ENCODE measurements at places on chromosomes 7 and 10.

DNA sequence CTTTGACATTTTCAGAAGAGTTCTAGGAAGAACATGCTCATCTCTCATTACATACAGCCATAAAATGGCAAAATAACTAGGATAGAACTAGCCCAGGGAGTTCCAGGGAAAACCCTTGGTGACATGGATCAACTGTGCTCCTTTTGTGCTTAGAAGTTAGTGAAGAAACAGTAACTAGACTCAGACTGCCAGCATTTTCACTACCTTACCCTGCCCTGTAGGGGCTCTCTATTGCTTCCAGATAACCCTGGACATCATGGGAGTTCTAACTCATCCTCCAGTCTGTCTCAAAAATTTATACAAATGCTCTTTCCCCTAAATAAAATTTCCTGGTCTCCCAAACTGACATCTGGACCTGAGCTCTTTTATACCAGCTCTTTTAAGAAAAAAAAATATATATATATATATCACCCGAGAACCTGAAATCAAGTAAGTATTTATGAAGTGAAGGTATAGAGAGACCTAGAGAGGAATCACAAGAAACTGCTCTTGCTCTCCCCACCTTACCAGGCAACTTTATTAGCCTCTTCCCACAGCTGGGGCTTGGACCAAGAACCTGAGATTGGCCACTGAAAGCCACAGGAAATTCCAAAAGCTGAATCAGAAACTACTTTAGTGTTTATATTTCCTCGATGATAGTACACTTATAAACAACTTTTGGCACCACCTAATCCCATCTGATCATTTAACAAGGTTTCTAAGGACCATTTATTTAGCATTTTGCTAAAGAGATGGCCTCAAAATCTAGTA, 101.4 kb downstream of the RELN start:
- DNase-seq, result no peak

DNA sequence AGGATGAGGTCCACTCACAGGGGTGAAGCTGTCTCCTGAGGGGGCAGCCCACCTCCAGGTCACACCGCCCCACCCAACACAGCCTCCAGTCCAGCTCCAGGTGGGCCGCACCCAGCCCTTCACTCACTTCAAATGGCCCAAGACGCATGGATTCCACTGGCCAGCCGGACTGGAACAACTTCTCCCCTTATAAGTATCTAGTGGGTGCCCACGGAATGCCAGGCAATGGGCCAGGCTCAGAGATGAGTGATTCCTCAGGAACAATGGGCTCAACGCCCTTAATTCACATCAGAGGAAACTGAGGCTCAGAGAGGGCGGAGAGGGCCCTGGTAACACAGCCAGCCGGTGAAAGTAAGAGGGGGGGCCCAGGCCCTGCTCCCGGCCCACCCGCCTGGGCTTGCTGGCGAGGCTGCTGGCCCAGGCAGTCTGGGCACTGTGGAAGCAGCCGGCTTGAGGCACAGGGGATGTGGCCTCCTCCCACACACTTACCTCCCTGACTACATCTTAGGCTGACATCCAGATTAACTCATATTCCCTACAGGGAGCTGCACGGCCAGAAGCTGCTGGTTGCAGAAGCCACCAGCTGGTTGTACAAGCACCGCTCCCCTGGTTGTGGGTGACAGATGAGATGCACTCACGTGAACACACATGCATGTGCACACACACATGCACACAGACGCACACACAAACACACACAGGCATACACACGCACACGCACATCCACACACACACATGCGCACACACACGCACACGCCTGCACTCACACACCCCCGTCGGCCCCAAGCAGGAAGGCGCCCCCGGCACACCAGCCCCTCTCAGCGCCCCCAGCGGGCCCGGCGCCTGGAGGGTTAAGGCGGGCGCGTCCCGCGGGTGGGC, 1.0 kb upstream of the FAM20C start:
- no peak for DNase-seq

GRCh38 chr10:75395932-75396630, 5.5 kb downstream of the ZNF503 start:
- DNase-seq, result no peak

GRCh38 chr7:38873433-38873832, 35.6 kb downstream of the VPS41 start:
- DNase-seq, result no peak

DNA sequence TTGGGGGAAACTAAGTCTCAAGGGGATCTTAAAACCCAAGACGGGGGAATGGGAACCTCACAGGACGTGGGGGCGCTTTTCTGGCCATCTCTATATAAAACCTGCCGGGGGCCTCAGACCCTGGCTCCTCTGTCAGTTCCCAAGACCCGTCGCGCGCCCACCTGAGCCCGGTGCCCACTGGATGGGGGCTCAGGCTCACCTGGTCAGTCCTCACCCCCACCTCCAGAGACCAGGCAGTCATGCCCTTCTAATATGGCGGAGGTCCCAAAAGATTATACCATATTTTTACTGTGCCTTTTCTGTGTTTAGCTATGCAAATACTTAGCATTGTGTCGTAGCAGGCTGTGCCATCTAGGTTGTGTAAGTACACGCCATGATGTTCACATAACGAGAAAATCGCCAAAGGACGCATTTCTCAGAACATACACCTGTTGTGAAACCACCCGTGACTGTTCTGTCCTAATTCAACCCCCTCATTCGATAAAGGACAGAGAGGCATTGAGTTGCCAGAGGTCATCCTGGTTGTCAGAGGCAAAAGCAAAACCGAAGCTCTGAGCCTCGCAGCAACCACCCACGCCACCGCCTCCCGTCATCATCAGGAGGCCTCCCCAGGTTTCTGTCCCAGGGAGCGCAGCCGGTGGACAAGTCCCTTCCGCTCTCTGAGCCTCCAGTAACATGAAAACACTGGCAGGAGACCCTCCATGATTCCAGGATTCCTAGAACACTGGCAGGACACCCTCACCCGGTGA, 28.9 kb downstream of the OAT start:
- no peak for DNase-seq

DNA sequence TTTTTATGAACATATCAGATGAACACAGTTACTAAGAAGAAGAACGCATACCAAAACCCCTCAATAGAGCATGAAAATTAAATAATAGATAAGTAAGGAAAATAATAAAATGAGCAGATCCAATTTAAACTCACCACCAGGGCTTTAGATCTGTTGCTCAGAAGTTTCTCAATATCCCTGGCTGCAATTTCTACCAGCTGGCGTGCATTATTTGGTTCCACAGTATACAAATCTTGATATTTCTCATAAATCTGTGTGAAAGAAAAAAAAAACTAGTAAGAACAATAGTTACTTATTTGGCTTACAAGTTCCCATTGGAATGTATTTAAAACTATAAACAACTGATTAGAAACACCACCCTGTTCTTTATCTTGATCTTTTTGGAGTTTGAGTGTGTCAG, 108.6 kb downstream of the CACNA2D1 start:
- DNase-seq, result no peak

- no peak for DNase-seq
Observed at GRCh38 chr7:148014541-148014940, 576.0 kb upstream of the C7orf33 start.

DNA sequence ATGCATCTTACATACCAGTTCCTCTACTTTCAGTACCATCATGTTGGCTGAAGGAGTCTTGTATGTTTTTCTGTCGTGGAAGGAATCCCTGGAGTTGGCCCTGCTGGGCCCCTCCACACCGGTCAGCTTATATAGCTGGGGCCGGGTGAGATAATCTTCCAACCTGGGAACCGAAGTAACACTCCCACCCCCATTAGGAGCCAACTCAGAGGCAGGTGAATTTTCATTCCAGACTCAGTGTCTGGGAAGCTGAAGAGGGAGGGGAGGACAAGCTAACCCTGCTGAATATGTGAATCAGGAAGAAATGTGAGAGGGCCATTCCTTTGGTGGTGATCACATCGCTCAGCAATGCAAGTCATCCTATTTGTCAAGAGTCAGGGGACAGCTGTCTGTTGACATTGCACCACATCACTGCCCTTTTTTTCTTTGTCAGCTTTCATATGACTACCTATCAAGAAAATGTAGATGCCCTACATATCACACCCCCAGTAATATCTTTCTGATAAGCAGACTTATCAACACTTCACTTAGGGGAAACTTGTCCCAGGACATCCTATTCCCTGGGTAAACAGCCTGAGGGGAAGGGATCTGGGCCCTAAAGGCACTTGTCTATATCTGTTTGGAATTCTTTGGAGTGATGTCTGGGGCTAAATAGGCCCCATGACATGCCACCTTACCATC, at the start of gene ANKRD1:
Gene ANKRD1 (minus strand): TSS at position 102 of the 681 bp plus-strand sequence. CDS start 60 bp downstream, at position 42.
- DNase-seq, result no peak

DNA sequence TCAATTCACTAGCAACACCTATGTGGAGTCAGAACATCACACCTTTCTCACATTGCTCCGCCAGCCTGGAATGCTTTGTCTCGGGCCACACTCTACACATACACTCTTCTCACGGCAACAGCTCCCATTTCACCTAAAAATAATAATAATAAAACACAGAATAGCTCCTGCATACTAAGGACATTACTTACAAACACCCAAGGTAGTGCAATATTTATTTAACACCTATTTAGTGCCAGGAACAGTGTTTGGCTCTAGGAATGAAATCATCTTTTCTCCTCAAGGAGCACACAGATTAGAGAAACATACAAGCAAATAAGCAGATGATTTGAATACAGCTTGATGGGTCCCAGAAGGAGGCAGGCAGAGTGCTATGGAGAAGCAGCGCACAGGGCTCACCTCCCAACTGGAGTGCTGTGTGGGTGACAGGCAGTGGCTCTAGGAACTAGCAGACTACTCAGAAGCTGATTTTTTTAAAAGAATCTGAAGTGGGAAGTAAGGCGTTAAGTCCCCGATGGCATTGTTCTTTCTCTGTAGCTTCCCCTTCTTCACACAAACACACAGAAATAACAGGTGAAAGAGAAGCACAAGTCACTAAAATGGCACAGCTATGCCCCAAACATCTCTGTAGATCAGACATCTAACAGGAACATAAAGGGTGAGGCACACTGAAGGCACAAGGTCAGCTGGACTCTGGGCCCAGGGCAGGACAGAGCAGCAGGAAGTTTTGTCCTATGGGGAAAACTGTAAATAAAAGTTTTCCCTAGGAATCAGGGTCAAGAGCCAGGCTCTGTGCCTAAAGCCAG, 16.7 kb downstream of the USP6NL start:
- no peak for DNase-seq

DNA sequence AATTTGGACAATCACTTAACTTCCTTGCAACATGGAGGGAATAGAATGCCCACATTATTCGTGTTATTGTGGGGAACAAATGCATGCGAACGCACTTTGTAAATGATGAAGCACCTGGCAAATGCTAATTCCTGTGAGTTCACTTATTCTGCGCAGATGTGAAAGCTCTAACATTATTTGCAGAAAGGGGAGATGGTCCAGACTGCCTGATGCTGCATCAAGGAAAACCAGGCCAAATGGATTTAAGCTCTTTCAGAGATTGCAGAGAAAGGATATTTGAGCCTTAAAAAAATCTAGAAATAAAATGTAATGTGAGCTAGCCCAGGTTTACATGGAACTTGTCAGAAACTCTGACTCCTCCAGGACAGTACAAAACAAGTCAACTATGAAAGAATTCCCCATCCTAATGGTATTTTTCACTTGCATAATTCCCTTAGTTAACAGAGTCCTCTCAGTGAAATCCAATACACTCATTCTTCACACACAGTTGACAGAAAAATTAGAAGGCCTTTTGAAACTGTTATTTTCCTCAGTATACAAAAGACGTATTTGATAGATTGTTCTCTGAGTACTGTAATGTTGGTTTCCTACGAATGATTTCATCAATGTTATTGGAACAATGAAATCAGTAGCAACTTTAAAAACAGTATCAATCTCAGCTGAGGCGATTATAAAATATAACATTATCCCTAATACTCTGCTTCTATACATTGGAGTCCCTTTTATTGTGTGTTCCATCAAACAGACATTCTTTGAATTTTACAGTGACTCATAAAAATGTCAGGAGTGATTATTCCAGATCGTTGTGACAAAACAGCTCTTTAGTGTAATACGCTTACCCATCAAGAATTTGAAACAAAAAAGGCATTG, 136.3 kb upstream of the ANK3 start:
- no peak for DNase-seq

DNA sequence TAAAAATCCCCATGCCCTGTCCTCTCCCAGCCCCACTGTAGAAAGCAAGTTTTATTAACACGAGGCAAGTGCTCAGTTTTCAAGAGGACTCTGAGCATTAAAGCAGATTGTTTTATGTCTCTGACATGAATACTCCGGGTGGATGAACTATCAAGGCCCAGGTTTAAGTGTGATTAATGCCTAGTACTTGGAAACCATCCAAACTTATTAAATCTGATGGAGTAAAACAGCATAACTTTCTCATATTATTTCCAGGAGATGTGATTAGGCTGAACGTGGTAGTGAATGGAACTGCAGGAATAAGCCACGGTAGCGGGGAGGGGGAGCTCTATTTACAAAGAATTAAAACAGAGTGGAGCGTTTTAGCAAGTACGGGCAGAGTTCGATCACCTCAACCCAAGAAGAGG, 144.2 kb upstream of the RNF32 start:
- no peak for DNase-seq

DNA sequence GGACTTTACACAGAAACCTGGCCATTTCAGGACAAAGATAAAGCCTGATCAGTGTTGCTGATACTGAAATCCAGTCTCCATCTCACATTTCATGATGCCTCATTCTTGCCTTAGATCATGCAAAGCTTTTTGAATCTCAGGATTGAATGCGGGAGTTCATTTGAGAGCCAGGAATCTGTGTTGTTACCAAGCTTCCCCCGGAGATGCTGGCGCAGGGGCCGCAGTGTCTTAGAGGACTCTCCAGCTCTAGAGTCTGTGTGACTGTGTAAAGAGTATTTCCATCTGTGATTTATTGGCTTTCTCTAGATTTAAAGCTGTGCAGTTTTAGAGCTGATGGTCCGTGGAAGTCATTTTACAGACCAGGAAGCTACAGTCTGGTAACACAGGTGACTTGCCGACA, 32.0 kb downstream of the LMTK2 start:
- no peak for DNase-seq

DNA sequence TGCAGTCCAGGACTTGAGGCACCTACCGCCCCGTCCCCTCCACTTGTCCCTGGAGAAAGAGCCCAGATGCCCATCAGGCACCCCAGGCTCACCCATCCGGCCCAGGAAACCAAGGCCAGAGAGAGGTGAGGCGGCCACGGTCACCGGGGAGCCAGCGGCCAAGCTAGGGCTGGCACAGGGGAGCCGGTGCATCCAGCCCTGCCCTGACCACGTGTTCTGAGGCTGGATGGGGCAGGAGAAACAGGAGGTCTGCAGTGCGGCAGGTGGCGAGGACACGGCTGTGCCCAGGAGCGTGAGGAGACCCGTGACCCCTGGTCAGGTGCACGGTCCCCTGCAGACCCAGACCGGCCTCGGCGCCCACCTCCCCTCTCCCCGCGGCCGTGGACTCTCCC, 27.6 kb downstream of the UNCX start:
- DNase-seq, result no peak

DNA sequence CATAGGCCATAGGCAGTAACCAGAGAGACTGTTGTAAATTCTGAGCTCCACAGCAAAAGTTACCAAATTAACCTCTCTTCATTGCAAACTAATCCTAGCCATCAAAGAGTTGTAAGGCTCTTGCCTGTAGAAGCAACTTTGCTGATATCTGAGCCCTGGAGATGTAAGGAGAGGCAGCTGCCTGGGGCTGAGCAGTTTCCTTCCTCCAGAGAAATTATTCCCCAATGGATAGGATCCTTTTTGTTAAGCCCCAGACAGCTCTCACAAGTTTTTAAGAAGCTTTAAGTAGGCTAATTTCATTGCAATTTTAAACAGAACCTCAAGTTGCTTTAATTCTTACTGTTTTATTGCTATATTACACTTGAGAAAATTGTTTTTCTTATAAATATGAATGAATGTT, 211.1 kb downstream of the GALNT17 start:
- DNase-seq, result no peak

- DNase-seq, result no peak
Observed at GRCh38 chr7:157120181-157120580, 18.5 kb upstream of the UBE3C start.

GRCh38 chr10:93115661-93116383, 42.1 kb downstream of the CYP26A1 start:
- DNase-seq, result no peak
